ENCODE measurements at places on chromosomes 6 and 20.

DNA sequence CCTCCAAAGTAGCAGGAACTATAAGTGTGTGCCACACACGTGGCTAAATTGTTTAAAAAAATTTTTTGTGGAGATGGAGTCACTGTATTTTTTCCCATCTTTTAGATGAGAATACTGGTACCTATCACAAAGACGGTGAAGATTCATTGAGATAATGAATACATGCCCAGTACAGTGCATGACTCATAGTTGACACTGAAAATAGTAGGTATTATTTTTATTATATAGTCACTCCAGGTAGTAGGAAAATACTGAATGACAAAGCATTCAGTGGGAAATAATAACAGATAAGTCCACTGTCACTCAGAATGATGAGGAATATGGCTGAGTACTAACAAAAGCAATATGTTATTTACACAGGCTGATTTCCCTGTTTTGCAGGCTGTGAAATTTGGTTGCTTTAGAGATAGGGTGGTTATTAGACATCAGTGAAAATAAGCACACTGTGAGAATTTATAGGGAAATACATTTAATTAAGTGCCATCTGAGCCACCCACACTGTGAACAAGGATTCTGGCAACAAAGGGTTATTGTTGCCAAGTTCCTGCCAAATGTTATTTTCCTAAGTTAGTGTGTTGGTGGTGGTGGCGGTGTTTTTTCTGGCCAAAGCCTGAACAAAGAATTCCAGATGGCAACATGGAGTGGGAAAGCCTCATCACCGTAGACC lies 129.8 kb upstream of the FOXQ1 start:
- DNase-seq, result no peak

GRCh38 chr6:35626401-35626800 lies 62.3 kb downstream of the FKBP5 start:
- DNase-seq, result no peak

DNA sequence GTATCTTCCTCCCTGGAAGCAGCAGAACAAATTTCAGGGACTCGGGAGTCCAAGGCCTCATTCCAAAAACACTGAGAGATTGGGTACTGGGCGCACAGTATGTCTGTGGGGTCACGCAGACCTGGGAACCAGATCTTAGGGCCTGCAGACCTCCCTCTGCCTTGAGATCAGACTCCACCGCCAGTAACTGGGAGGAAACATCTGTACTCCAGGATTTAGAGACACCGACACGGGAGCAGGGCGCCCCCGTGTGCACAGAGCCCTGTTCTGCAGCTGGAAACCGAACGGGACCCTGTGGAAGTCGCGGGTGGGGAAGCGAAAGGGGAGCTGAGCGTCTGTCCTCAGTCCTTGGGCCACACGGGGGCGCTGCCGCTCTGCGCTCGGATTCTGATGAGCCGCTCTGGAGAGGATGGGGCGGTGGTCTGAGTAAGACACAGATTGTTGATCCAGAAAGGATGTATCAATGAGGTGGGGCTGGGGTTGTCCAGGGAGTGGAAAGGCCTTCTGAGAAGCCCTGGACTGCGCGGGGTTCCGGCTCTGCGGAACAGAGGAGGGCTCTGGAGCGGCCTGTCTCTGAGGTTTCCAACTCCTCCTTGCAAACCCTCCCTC lies 35.7 kb upstream of the HLA-E start:
- peak; percentile 86 for DNase-seq

- DNase-seq, result no peak
Observed at GRCh38 chr6:55499591-55499990, 79.4 kb downstream of the HMGCLL1 start.

DNA sequence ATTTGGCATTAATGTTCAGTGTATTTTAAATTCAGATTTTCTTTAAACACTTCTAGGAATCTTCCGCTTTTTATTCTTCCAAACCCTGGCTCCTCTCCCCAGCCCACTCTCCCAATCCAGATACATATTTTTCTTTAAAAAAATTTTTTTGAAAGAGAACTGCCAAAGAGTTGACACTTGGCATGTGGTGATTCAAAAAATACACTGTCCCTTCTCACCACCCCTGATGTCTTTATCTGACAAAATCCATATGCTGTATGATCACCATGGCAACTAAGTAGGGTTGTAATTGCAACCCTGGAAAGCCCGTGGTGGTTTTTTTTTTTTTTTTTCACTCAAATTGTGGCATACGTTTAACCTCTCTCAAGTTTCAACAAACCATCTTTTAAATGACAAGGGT lies 355.8 kb upstream of the SASH1 start:
- no peak for DNase-seq

- no peak for DNase-seq
Observed at GRCh38 chr6:2866171-2866846, 24.6 kb upstream of the SERPINB1 start.

- no peak for DNase-seq
Observed at GRCh38 chr6:45895569-45895968, 120.1 kb downstream of the CLIC5 start.

GRCh38 chr6:129608886-129609537 lies 101.0 kb downstream of the ARHGAP18 start:
- peak; percentile 38 for DNase-seq

DNA sequence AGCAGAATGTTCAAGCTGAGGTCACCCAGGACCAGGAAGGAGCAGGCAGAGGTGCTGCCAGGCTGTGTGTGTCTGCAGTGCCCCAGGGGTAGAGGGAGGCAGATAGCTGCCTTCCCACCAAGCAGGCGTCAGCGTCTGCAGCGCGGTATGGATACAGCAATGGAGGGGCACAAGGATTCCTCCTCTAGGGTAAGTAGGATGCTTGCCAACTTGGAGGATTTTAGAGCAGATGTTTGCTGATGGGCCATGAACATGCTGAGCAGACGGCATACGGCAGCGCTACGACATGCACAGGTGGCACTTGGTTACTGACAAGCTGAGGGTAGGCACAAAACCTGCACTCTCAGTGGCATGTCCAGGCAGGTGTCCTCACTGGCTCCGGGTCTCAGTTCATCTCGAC lies 48.1 kb downstream of the PSMG4 start:
- no peak for DNase-seq

DNA sequence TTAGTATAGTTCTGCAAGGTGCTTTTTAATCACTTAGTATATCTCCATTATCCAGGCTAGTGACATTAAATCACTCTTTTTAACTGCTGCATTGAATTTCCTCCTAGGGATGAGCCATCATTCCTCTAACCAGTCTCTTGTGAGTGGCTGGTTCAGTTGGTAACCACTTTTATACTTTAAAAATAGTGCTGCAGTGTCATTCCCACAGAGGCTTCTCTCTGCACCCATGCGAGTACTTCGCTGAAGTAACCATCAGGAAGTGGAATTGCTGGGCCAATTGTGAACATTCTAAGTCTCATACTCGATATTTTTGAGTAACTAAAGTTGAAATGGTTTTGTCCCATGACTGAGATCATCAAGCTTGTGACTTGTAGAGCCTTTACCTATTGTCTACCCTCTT lies 2.1 kb downstream of the BTN3A2 start:
- DNase-seq, result no peak

DNA sequence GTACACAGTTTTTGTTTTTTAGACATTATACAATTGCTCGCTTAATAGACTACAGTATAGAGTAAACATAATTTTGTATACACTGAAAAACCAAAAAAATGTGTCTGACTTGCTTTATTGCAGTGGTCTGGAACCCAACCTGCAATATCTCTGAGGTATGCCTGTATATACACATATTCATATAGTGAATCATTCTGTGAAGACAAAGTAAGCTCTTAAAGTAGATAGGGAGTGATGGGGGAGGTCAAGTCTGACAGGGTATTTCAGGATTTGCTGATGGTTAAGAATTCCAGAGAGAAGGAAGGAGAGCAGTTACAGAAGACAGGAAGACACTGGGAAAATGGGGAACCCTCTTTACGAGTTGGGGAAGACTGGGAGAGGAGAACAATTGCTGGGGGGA lies 417.9 kb downstream of the CD109 start:
- no peak for DNase-seq

DNA sequence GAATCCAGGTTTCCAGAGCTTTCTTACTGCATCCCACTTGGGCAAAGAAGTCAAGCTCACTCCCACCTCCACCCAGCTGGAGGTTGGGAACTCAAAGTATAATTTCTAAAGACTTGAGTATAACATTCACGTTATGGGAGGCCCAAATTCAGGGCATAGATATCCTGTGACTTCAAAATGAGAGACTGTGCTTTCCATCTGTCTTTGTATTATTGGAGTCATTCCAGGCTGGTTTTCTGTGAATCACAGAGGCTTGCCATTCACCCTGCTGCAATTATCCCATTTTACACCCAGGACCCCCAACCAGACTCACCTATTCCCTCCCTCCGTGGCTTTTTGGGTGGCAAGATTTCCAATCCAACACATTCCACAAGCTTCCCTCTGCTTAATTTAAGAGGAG lies 19.3 kb upstream of the SRC start:
- no peak for DNase-seq

GRCh38 chr20:29472606-29473005 lies 1784.9 kb upstream of the DEFB115 start:
- no peak for DNase-seq

DNA sequence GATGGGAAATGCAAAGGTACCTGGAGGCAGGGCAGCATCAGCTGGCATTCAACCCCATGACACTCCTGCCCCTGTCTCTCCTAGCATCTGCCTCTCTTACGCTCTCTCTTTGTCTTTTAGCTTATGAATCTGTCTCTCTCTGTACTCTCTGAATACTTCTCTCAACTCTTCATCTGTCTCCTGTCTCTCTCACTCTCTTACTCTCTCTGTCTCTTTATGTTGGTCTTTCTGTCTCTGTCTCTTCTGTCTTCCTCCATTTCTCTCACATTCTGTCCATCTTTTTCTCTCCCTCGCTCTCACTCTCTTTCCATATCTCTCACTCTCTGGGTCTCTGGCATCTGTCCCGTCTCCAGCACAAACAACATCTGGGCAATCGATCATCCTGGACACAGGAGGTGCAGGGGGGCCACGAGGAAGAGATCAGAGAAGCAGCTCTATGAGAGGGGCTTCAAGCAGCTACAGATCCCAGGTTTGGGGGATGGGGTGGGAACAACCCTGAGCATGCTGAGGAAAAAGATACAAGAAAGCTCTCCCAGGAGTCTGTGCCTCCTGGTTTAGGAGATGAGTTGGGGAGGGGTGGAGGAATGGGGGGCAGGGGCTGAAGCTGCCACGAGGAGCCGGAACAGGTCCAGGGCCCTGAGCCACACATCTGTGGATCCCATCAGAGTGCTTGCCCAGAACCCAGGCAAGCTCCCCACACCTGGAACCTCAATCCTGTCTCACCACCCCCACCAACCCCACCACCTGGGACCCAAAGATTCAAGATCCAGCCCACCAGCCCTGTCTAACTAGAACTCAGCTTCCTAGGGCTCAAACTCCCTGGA lies 2.4 kb downstream of the COL11A2 start:
- peak; percentile 60 for DNase-seq

- no peak for DNase-seq
Observed at GRCh38 chr6:139027620-139028182, 844 bp upstream of the ABRACL start.

DNA sequence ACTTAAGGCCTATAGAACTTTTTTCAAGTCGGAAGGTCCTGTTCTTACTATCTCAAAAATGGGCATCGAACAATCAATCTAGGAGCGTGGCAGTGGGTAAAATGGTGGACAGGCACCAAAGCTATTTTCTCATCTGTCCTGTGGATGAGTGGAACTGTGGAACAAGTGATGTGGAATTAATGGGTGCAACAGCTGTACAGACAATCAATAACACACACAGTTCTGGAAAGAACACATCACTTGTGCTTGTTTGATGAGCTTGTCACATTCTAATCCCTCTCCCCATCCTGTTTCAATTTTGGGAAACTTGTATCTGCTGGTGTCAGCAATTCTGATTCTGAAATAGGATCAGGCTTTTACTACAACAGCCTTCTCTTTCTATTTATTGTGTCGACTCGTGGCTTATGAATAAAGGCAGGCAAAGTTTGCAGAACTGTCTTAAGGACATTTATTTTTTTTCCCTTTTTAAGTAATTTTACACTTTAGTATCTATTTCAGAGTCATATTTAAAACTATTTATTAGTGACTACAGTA lies 11.5 kb downstream of the RBM24 start:
- no peak for DNase-seq

DNA sequence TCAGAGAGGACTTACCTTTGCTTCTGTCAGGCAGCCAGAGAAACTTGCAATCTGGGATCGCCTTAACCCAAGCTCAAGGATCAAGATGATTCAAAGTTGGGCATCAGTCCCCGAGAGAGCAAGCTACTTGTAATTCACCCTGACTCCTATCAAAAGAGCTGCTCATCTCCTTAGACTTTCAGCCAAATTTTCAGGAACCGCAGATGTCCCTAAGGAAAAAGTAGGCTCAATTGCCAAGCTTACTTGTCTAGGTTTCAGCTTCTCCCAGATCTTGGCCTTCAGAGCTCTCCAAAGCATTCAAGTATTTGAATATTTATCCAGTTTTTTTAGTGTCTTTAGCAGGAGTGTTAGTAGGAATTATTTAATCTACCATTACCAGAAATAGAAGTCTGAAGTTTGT lies 434.1 kb upstream of the MMS22L start:
- DNase-seq, result no peak

DNA sequence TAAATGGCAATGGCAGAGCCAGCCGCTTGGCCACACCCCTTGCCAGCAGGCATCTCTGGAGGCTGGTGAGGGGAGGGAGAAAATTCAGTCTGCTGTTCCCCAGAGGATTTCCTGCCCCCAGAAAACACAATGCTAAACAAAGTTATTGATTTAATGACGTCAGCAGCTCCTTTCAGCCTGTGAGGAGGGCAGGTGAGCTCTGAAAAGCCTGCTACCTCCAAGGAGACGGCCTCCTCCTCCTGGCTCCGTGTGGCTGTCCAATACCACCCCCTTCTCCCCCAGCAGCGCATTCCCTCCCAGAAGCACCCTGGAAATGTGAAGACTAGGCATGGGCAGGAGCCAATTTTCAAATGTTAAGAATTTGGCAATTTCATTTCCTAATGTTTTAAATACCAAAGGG lies 393.1 kb downstream of the ZFAND3 start:
- no peak for DNase-seq
